Skin of body (tissue), 3 donors: ENCODE measurements at places on chromosomes 6 and 20. TPM values are rescaled to one million over a fixed set of nuclear protein-coding genes. Genes with fewer than 3 reads are reported as not detected.

DNA sequence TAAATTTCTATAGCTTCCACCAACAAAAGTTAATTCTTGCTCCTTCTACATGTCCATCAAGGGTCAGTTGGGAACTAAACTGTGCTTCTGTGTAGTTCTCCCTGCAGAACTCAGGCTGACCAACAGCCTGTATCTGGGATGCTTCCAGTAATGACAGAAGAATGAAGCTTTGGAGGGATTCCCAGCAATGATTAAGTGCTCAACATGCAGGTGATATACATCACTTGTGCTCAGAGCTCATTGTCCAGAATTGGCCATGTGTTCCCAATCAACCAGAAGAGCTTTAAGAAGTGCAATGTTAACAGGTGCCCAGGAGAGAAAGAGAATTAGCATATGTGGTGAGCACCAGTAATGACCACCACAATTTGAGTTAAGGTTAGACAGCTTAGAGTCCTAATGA lies 37.4 kb upstream of the SNRPB2 start:
- no peak for DNase-seq

- no peak for DNase-seq
These were observed 80.4 kb downstream of the RWDD2A start for GRCh38 chr6:83273596-83273995.

GRCh38 chr20:16491294-16491905 lies 81.8 kb downstream of the KIF16B start:
- no peak for DNase-seq

GRCh38 chr6:15389765-15390723 lies 144.2 kb downstream of the JARID2 start:
- no peak for DNase-seq

DNA sequence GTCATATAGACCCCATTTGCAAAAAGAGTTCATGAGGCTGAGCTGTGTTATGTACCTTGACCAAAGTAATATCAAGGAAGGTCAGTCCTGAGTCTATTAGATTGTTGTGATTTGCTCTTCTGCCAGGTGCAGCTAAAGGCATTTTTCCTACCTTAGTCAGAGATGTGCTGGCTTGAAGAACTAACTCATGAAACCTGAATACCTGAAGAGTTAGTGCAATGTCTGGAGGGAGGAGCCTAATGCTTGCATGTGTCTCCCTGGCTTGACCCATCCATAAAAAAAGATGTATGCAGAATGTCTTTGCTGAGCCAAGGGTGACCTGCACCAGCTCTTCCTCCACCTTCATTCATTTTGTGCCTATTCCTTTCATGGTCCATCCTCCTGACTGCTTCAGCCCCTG lies 742.0 kb downstream of the KIF16B start:
- DNase-seq = no peak

DNA sequence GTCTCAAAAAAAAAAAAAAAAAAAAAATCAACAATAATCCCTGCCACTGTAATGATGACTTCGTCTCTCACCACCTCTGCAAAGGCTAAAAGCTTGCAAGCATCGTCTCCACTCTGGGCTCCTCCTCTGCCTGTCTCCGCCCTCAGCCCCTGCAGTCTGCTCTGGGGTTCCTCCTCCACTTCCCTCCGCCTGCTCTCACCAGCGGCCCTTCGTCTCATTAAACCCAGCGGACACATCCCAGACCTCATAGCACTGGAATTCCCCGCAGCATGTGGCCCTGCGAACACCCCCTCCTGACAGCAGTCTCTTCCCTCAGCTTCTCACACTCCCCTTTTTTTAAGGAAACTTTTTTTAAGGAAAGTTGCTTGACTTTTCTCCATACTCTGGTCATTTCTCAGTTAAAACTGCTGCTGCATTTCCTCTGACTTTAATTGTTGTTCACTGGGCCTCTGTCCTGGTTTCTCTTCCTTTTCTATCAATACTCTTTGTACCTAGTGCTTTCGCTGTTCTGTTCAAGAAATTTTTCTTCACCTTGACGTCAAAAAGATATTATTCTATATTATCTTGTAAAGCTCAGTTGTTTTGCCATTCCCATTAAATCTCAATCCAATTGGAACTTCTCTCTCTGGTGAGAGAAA lies 70.9 kb upstream of the PLEKHG1 start:
- DNase-seq = peak; percentile 83

GRCh38 chr20:24918579-24919566 lies 30.2 kb upstream of the CST7 start:
- DNase-seq = no peak

DNA sequence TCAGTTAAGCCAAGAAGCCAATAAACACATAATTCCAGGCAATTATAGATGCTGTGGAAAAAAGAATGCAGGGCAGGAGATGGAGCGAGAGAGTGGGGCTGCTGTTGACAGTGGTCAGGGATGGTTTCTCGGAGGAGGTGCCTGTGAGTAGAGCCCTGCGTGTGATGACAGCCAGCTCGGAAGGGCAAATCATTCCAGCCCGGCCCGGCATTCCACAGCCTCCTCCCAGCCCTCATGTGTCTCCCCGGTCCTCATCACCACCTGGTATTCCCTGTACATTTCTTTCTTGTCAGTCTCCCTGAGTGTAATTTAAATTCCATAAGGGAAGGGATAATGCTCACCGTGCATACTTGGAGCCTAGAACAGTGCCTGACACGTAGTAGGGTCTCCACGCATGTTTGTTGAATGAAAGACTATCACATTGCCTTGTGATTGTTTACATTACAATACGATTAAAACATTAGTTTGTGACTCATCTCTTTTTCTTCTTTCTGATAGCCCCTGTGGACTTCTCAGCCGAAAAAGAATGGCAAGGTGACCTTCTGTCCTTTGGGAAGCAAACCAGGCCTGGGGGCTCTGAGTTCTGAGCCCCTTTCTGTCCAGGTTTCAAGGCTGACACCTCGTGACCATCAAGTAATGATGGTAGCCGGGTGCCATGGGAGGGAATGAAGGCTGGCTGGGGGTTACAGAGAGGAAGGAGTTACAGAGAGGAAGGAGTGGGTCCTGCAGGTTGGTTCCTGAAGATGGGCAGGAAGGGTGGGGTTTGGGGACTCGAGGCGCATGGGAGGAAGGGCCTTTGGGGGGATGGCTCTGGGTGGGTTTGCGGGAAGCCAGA lies 379.5 kb upstream of the SULF2 start:
- no peak for DNase-seq

- no peak for DNase-seq
These were observed 166.5 kb downstream of the SMOC2 start for GRCh38 chr6:168607272-168608112.

DNA sequence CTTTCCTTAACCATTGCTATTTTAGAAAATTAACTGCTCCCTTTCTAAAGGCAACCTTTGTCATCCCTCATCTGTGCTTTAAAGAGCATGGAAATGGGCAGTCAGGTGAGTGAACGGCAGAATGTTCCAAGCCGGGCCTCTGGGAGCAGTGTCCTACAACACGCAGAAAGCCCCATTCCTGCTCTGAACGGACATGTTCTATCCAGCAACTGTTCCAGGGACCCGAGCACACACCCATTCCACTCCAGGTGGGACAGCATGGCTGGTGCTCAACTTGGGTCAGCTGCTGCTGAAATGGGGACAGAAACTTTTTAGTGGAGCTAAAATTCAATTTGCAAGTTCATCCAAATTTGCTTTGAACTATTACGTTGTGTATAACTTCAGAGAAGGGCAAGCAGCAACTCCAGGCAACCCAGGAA lies 26.7 kb downstream of the DIDO1 start:
- no peak for DNase-seq

DNA sequence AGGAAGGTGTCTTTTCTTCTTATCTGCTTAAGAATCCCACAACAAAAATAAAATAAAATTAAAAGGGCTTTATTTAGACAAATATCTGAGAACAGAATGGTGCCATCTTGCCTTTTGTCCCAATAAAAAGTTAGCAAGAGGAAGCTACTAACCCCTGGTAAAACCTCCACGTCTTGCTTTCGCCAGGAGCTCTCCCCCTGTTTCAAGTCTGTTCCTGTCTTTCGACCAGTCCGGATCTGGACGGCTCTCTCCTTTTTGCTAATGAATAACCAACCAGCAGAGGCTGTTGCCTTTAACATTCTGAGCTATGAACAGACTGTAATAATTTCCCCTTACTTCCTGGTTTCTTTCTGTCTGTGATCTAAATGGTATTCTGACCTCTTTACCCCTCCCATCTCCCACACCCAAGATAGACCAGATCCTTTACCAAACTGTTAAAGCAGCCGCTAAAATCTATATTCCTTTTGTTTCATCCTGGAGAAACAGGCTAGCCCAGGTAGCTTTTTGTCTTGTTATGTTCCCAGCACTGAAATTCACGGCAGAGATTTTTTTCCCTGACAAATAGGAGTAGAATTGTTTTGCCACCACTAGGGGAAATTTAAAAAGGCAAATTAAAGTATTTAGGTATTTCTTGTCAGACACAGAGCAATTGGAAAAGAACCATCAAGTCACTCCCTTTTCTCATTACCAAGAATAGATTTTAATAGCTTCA lies at the start of gene FRK:
Gene FRK, minus strand, starts transcription at position 320 of the 712 bp plus-strand sequence. CDS start 580 bp downstream, outside the sequence.
- DNase-seq = no peak

GRCh38 chr20:23361119-23361475 lies 885 bp upstream of the GZF1 start:
- DNase-seq = no peak

GRCh38 chr20:57711311-57711712 lies 1.5 kb upstream of the PMEPA1 start:
- DNase-seq = no peak

DNA sequence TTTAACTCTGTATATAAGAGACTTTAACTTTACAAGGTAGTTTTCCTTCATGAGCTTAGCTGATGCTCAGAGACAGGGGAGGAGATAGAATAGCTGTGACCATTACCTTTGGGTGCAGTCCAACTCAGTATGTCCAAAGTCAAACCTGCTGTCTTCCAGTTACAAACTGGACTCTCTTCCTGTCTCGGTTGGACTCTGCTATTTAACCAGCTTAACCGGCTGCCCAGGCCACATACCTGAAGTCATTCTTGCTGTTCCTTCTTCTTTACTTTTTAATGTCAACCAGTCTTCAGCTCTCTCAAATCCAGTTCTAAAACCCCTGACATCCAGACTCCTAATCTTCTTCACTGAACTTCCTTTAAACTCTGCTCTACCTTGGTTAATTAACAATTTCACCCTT lies 138.3 kb upstream of the TSHZ2 start:
- DNase-seq = no peak

DNA sequence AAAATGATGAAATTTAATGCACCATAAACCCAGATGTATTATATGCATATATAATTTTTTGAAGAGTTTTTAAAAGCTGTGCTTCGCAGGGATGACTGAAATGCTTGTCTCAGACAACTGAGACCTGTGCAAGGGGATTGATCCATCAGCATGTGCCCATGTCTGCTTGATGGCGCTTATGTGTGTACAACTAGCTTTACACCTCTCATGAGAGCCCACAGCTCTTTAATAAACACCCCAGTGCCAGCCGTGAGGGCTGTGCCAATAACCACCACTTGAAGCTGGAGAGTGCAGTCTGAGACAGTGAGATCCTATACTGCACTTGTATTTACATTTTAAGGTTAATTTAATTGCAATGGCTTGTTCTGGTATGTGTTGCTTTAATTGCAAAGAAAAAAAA lies 225.5 kb downstream of the BCKDHB start:
- DNase-seq = no peak

- DNase-seq = no peak
These were observed 79.2 kb upstream of the PHACTR2 start for GRCh38 chr6:143598466-143599080.

DNA sequence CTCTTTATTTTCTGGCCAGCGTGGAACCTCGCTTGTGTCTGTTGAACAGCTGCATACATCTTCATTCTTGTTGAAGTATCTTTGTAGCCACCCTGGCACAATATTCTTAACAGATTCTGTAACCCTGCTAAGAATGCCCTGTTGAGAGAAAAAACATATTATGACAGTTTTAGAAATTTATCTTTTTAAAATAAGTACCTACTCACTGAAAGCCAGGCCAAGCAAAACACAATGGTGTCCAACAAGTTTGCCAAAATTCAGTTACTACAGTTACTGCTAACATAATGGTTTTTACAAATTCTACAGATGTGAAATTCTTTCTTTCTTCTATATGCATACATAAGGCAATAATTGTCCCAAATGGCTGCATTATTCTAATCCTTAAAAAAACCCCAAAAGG lies 18.2 kb downstream of the NUP153 start:
- DNase-seq = no peak

DNA sequence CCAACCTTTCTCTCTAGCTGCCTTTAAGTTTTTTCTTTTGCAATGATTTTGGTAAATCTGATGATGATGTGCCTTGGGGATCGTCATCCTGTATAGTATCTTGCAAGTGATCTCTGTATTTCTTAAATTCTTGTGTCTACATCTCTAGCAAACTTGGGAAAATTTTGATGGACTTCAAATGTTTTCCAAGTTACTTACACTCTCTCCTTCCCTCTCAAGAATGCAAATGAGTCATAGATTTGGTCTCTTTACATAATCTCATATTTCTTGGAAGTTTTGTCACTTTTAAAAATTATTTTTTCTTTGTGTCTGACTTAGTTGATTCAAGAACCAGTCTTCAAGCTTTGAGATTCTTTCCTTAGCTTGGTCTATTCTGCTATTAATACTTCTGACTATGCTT lies 176.4 kb downstream of the TBC1D32 start:
- DNase-seq = no peak

- no peak for DNase-seq
These were observed 59.8 kb upstream of the HDAC2 start for GRCh38 chr6:114030767-114031166.

DNA sequence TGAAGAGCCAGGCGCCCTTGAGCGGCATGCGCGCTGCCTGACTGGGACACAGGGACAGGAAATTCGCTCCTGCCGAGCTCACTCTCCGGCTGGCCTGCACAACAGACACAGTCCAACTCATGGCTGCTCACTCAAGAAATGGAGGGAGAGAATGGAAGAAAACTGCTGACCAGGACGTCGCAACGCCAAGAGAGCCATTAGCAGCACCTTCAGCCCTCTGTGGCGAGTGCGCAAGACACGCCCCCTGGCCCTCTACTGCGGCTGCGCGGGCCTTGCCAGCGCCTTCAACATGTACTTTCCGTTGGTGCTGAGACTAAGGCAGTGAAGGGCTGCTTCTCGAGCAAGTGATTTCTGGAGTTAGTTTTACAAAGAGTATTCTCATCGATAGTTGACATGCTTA lies 23.3 kb downstream of the TMEM242 start:
- DNase-seq = no peak

GRCh38 chr6:11679099-11679498 lies 99.5 kb downstream of the ADTRP start:
- DNase-seq = no peak

The TNFRSF6B gene
- 3.4 TPM for total RNA-seq

The TTK gene
- 12.0 TPM for total RNA-seq

The MOXD1 gene
- total RNA-seq = 15.6 TPM

The SIRPG gene
- not detected for total RNA-seq
